NCI-H187 treated with DMSO at 0.1 percent for 48 hours (cell line): ENCODE measurements at places on chromosomes 13 and 19.

DNA sequence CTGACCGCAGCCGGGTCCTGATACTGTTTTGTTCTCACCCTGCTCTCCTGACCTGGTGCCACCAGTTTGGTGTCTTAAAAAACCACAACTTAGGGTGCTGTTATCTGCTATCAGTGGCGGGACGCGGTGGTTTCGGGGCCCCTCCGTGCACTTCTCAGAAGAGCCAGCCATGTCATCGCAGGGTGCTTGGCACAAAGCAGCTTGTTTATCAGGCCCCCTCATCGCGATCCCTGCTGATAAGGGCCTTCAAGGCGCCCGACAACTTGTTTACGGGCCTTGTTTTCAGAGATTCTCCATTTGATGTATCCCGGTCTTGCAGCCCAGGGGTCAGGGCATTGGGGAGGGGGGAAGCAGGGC, 58.1 kb upstream of the KLF2 start:
- DNase-seq: no peak

GRCh38 chr19:47475465-47475864, 3.8 kb upstream of the SLC8A2 start:
- no peak for DNase-seq

DNA sequence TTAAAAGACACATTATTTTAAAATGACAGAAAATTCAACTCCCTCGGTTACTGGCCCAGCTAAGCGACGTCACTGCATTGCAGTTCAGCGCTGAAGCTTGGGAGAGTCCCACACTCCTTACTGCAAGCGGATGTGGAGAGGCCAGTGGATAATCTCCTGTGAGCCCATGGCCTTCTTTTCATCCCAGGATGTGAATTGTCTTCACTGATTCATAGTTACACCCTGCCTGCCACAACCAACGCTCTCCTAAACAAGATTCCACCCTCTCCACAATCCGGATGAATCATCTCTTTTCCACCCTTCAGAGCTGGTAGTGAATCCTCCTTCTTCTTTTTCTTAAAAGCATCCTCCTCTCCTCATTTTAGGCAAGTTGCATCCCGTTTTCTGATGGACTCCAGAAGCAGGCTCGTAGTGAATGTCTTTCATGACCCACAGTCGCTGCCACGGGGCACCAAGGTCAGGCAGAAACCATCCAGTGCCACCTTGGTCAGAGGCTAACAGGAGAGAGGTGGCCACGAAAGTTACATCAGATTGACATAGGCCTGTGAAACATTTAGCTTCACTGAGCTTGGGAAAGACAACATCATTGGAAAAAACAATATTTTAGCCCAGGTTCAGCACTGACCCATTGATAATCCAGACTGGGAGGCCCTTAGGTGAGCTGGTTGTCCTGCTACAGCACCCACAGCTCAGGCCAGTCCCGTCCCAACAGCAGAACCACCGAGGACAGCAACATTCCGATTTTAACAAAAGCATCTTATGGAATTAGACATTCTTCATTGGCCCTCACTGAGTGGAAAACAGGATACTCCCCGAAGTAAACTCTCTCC, 2.0 kb downstream of the GJB2 start:
- DNase-seq: no peak

DNA sequence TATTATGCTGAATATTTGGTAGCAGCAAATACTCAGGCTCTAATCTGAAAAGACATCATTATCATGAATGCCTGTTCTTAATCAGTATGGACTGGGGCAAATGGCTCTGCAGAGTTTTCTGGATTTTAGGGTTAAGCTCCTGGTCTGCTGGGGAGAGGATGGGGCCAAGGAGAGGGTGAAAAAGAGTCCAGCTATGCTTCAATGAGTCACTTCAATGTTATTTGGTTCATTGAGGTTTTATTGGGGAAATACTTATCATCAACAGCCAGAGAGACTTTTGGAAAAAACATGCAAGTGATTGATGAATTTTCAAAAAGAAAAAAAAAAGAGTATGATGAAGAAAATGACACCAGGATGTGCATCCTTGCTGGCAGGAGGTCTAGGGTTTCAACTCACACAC, 278.3 kb downstream of the UQCRFS1 start:
- DNase-seq: no peak
